Temporal lobe (tissue), 4 donors: ENCODE measurements at places on chromosomes 1 and 21. TPM values are rescaled to one million over a fixed set of nuclear protein-coding genes. Genes with fewer than 3 reads are reported as not detected.

Gene DNAJC6
- 123 TPM for total RNA-seq

Gene RSBN1
- total RNA-seq: 40.6 TPM

Gene CYP2J2
- 0.49 TPM for total RNA-seq

Gene SLC9C2
- total RNA-seq: 1.2 TPM

Gene GREM2
- 12.0 TPM for total RNA-seq

Gene FAM3B
- total RNA-seq: not detected

Gene DARS2
- 11.8 TPM for total RNA-seq

Gene GSTM1
- total RNA-seq: not detected

Gene SERPINC1
- not detected for total RNA-seq

Gene MPL
- total RNA-seq: not detected

Gene FCRL5
- total RNA-seq: not detected

Gene C8A
- not detected for total RNA-seq
